ENCODE measurements at places on chromosomes 3 and 15. TPM values are rescaled to one million over a fixed set of nuclear protein-coding genes. Genes with fewer than 3 reads are reported as not detected.

MST1R gene
- total RNA-seq = 0.89 TPM

PLA1A gene
- not detected for total RNA-seq

USP19 gene
- total RNA-seq = 84.9 TPM

PPM1L gene
- total RNA-seq = 3.4 TPM

ADIPOQ gene
- not detected for total RNA-seq

PPP1R2 gene
- total RNA-seq = 210 TPM

TOPAZ1 gene
- not detected for total RNA-seq

PRICKLE2 gene
- not detected for total RNA-seq

FBXL2 gene
- not detected for total RNA-seq

SLC9A9 gene
- total RNA-seq = 12.2 TPM

MCTP2 gene
- 10.8 TPM for total RNA-seq

SNTN gene
- total RNA-seq = not detected

SST gene
- total RNA-seq = not detected

SLC9C1 gene
- not detected for total RNA-seq

FBXW12 gene
- total RNA-seq = not detected

SLC22A14 gene
- 0.11 TPM for total RNA-seq

WDR49 gene
- total RNA-seq = 0.42 TPM

ZNF148 gene
- total RNA-seq = 34.0 TPM

CCR2 gene
- total RNA-seq = 0.99 TPM

TEX9 gene
- total RNA-seq = 1.6 TPM

CELSR3 gene
- 5.0 TPM for total RNA-seq

CCDC39 gene
- total RNA-seq = not detected

PARP15 gene
- 41.8 TPM for total RNA-seq

GOLGA8S gene
- total RNA-seq = 0.14 TPM

ELL3 gene
- total RNA-seq = 1.1 TPM

ACKR2 gene
- not detected for total RNA-seq

HRG gene
- not detected for total RNA-seq

SNX4 gene
- total RNA-seq = 23.4 TPM

ZFAND6 gene
- total RNA-seq = 65.5 TPM

DAZL gene
- not detected for total RNA-seq

SPTBN5 gene
- total RNA-seq = 2.2 TPM

CTXN2 gene
- total RNA-seq = not detected

TMEM202 gene
- not detected for total RNA-seq

GOLGA8H gene
- total RNA-seq = not detected

HYKK gene
- 1.8 TPM for total RNA-seq

GUCA1C gene
- not detected for total RNA-seq

TAGLN3 gene
- not detected for total RNA-seq

RHOV gene
- 0.36 TPM for total RNA-seq

XCR1 gene
- total RNA-seq = 0.14 TPM

GABRA5 gene
- not detected for total RNA-seq

HES1 gene
- total RNA-seq = 0.89 TPM

FOXB1 gene
- 0.19 TPM for total RNA-seq

ZPLD1 gene
- not detected for total RNA-seq

TIMP4 gene
- total RNA-seq = not detected

STAC gene
- total RNA-seq = not detected

CGNL1 gene
- not detected for total RNA-seq

LRRIQ4 gene
- not detected for total RNA-seq

PBRM1 gene
- 48.1 TPM for total RNA-seq

TM4SF18 gene
- not detected for total RNA-seq

BNC1 gene
- total RNA-seq = not detected

CEP97 gene
- 6.3 TPM for total RNA-seq

ECE2 gene
- total RNA-seq = not detected

VEPH1 gene
- total RNA-seq = not detected

SLC27A2 gene
- 0.31 TPM for total RNA-seq

NME9 gene
- 0.80 TPM for total RNA-seq

Data from CD4-positive, alpha-beta T cell (primary cell).